Mammary epithelial cell (primary cell): ENCODE measurements at places on chromosomes 1 and 21. TPM values are rescaled to one million over a fixed set of nuclear protein-coding genes. Genes with fewer than 3 reads are reported as not detected.

The HSPG2 gene
- 207 TPM for total RNA-seq

The LMOD1 gene
- total RNA-seq, result 29.5 TPM

The A3GALT2 gene
- not detected in 2 replicates for total RNA-seq

The MR1 gene
- total RNA-seq, result 46.3 TPM

The BMP8B gene
- total RNA-seq, result not detected

The ST6GALNAC5 gene
- total RNA-seq, result 0.88 and 1.1 TPM in 2 replicates

The FAM78B gene
- 0.33 TPM for total RNA-seq

The SLAMF6 gene
- total RNA-seq, result not detected in 2 replicates

The XPR1 gene
- 109 TPM for total RNA-seq

The CIART gene
- 13.2 TPM for total RNA-seq

The TBX19 gene
- 0.67 TPM for total RNA-seq
